Activated naive CD4-positive, alpha-beta T cell treated with anti-CD3 and anti-CD28 coated beads, Interleukin-2, amount 10 ng/mL, durations not matched to agents 7 days and 5 days (primary cell): ENCODE measurements at places on chromosomes 5 and 9.

DNA sequence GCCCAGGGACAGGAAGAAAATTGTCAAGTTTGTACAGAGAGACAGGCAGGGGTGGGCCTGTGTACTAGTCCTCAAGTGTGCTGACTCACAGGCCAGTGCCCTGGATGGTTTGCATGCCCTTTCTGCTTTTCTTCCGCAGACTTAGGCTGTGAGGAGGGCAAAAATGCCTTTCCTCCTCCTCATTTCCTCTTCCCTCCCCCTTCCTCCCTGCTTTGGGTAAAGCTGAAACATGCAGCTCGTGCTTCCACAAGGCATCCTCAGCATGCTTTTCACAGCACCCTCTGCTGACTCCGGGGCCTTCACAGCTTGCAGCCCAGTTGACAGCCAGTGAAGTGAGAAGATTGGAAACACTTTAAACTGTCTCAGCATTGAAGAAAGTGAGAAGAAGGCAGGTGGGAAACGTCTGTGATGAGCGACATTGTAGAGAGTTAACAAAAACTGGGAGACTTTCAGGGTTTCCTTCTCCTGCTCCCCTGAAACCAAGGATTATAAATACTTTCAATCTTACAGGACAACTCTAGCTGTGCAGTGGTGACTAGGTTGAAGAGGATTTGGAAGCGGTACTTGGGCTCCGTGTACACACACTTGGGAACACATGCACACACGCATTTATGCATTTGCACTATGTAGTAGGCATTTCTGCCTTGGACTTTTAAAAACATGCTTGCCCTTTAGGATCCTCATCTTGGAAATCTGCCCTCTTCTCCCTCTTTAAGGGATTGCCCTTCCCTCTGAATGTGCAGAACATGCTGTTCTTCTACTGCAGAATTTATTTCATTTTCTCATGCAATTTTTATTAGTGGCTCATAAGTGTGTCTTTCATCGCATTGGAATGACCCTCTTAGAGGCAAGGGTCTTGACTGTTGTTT, 138.8 kb downstream of the GRIA1 start:
- DNase-seq = no peak

GRCh38 chr9:34566972-34567371, 22.6 kb downstream of the CNTFR start:
- DNase-seq = no peak

GRCh38 chr9:22650145-22650544, 203.5 kb downstream of the DMRTA1 start:
- DNase-seq = no peak

DNA sequence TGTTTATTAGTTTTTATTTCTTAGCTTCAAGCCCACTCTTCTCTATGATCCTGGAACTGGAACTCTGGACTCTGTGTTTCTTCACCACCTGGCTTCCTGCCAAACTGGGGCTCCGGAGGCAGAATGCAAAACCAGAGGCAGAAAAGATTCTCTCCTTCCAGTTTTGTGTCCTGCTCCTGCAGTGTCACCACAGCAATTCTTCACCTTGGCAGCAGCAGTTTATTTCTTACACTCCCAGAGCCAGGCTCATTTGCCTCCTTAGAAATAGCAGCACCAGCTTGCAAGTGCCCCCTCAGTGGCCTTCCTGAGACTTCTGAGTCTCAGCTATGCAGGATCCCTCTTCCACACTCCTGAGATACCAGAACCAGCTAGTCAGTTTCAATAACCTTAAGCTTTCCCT, 26.7 kb upstream of the CAMK4 start:
- DNase-seq = no peak

GRCh38 chr5:177972613-177973012, 23.4 kb downstream of the PROP1 start:
- no peak for DNase-seq

- no peak for DNase-seq
Observed at GRCh38 chr5:73311291-73312110, 137.1 kb downstream of the FOXD1 start.

- DNase-seq = no peak
Observed at GRCh38 chr5:98742396-98743073, 30.9 kb upstream of the RGMB start.

DNA sequence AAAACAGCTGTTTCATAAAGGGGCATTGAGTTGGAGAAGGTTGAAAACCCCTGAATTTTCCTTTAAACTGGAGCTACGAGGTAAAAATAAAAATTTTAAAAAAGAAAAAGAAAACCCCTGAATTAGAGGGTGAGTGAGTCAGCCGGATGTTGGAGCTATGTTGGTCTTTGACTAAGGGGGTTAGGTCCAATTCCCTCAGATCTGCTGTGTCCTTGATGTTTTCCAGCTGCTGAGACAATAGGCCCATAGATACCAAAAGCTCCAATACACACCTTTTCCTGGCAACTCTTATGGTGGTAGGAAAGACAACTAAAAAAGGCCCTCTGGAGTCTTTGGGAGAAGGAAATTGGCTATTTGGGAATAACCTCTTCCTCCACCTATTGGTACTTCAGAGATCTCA, 79.4 kb upstream of the SAP30L start:
- no peak for DNase-seq

GRCh38 chr9:111952559-111952958, 55.9 kb downstream of the UGCG start:
- DNase-seq = no peak

- no peak for DNase-seq
Observed at GRCh38 chr9:35859990-35860339, 10.2 kb downstream of the OR13J1 start.

- no peak for DNase-seq
Observed at GRCh38 chr9:114883709-114884108, 46.7 kb downstream of the TNFSF8 start.

GRCh38 chr9:111108946-111109345, 70.7 kb upstream of the LPAR1 start:
- DNase-seq = no peak

DNA sequence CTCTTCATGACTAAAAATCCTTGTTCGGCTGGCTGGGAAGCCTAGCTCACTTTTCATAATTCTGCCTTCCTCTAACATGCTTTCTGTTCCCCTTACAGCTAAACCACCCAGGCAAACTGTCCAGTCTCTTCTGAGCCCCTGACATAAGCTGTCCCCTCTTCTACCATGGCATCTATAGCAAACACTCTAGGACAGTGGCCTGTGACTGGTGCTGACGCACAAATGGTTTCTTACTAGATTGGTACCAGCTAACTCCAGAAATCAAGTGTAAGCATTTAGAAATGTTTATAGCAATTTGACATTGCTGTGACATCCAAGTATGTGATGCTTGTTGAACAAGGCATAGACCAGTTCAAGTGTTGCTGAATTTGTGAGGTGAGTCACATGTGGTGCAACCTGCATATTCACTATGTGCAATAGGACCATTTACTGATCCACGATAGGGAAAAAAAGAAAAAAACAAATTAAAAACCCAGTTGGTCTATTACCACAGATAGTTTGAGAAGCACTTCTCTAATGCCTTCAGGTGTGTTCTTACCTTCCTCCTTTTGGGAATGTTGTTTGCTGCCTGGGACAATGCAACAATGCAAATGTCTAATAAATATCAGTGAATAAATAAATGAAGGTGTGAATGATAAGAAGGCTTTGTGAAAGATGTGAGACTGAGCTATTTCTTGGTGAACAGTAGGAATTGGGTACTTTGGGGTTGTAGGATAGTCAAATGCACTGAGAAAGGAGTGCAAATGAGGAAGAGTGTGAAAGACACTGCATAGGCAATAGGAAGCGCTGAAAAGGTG, 22.4 kb downstream of the ELOVL7 start:
- DNase-seq = no peak

DNA sequence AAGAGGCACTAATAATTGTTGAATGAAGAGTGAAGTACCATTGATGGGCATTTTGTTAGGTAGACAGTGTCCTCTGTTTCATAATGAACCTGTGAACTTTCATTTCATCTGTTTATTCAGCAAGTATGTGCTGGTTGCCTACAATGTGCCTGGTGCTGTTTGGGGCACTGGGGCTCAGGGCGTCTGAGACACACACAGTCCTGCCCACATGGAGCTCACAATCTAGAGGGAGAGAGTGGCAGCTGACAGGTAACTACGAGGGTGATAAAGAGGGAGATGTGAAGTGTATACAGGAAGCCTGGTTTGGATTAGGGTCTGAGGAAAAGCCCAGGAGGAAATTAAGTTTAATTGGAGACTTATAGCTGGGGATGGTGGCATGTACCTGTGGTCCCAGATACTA, 28.5 kb upstream of the NDST1 start:
- DNase-seq = no peak

- no peak for DNase-seq
Observed at GRCh38 chr5:177489119-177489716, 8.2 kb downstream of the PDLIM7 start.

- no peak for DNase-seq
Observed at GRCh38 chr9:98706651-98707165, 2.0 kb downstream of the GABBR2 start.

DNA sequence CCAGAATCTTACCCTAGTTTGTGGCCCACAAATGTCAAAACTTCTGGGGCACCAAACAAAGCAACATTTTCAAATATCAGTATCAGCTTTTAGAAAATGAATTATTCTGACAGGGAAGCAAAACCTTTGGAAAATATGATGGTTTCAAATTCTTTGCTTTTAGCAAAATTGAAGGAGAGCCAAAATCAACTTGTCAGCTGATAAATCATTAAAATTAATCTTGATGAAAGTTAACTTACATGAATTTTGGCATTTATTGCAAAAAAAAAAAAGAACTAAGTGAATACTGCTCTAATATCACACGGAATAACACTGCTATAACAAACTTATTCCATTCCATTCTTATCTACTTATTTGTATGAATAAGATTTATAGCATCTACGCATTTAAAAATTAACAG, 158.1 kb upstream of the TARS1 start:
- DNase-seq = no peak

- no peak for DNase-seq
Observed at GRCh38 chr9:113772121-113772810, 103.8 kb upstream of the ZNF618 start.

DNA sequence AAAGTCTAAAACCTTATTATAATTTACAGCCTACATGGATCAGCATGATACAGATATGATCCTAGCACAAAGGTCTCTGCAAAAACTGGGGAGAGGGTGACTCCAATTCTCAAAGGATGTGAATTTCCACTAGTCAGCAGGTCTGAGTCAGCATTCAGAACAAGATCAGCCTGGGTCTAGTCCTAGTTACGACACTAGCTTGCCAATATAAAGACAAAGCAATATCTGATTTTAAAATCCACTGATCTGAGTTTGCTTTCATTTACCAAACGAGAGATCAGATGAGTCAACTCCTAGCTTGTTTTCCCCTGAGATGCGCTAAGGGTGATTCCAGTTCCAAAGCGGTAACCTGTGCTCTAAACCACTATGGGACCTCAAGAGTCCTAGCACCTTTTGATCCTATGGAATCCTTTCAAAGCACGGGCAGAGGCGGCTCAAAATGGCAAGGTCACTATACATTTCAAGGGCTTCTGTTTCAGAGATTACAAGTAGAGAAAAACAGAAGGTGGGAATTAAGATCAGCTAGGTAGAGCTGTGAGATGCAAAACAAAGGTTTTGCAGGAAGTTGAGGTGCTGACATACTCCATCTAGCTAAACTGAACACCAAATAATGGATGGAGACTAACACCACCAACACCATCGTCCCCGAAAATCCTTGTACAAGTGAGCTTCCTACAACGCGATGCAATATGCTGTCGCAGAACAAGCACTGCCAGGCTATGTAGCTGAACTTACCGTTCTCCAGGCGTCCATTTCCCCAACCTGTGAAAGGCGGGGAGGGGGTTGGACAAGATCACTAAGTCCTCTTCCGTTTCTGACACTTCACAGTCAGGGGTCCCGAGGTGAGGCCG, 906 bp downstream of the SLC25A51 start:
- no peak for DNase-seq

- DNase-seq = no peak
Observed at GRCh38 chr9:13993632-13994185, 320.2 kb downstream of the NFIB start.

GRCh38 chr9:110156416-110156815, 51.5 kb downstream of the C9orf152 start:
- no peak for DNase-seq

DNA sequence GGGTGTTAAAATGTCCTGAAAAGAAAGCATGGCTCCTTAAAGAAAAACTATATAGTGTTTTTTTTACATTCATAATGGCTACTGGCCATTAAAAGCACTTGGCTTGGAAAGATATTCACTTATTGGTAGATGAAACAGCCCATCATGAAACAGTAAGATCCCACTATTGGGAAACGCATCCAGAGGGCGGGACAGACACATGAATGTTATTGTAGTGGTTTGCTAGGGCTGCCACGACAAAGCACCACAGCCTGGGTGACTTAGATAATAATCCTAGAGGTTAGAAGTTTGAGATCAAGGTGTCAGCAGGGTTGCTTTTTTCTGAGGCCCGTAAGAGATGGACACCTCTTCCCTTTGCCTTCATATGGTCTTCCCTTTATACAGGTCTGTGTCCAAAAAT, 139.4 kb upstream of the ANKH start:
- no peak for DNase-seq

GRCh38 chr9:121107029-121107428, 32.3 kb downstream of the CNTRL start:
- DNase-seq = no peak

DNA sequence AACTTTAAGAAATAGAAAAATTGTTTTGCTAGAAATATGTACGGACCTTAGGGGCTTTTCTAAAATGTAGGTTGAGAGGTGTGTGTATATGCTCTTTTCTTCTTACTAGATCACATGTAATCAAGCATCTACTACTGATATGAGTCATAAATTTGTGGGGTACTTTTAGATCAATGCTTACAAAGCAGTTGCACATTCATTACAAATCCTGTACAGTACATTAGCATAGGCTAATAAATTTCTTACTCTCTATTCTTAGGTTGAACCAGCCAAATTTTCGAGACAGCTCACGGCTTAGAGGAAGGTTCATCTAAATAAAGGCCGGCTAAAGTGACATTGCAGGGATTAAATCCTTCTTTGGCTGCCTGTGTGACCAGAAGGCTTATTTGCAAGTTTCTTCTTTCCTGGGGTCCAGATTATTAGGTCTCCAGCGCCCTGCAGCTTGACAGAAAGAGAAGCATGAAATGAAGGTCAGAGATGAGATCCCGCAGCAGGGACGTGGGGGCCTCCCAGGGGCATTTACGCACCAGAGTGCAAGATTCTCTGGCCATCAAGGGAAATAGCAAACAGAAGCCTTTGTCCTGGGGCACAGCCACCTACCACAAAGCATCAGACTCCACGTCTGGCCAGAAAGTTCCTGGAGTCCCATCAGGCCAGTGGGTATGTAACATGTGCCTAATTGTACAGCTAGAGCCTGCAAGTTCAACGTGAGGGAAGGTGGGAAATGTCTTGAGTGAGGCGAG, 53.0 kb downstream of the NIM1K start:
- no peak for DNase-seq

- no peak for DNase-seq
Observed at GRCh38 chr5:116573702-116574366, 789 bp downstream of the SEMA6A start.

GRCh38 chr5:122112063-122112462, 17.3 kb upstream of the ZNF474 start:
- DNase-seq = no peak

DNA sequence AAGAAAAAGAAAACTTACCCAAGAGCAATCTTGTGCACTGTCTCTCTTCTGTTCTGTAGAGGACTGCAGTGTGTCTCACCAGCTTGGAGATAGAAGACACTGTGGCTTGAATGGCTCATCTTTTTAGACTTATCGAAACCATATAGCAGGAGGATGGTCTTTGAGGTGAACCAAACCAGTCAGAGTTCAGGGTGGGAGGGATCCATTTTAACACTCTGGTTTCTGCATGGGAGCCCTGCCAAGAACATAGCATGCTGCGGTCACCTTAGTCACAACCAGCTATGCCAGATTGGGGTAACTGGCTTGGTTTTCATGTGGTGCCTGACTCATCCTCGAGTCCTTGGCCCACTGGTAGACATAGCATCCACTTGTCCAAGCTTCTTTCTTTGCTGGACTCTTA, 135.1 kb downstream of the PAPPA start:
- DNase-seq = no peak
